ENCODE measurements at places on chromosomes 4 and X.

GRCh38 chr4:61605984-61606383 lies 405.9 kb downstream of the ADGRL3 start:
- DNase-seq = no peak

DNA sequence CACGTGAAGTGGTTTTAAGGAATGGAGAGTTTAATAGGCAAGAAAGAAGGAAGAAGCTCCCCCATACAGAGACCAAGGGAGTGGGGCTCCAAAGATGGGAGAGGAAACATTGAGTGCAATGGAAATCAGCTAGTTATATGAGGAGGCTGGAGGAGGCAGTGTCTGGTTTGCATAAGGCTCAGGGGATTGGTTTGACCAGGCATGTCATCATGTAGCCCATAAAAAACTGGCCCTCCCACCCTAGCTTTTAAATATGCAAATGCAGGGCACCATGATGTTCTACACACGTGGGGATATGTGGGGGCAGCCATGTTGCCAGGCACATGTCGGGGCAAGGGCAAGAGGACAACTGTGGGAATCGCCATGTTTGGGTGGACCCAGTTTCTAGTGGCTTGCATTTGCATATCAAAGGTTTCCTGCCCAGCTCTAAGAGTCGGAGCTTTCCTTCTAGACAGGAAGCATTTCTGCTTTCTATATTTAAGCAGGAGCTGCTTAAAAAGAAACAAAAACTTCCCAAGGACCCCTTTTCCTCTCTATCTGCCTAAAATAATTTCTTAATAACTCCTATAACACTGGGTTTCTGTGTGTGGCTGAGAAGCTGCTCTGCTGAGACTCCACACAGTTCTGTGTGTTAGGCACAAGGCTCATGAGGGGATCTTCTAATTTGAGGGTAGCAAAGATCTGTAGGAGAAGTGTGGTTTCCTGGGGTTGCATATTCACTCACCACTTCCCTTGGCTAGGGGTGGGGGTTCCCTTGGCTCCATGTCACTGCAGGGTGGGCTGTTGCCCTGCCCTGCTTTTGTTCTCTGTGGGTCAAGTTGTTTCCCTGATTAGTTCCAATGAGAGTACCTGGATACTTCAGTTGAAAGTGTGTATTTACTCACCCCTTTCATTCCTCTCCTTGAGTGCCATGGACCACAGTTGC lies 113.5 kb downstream of the VSIG4 start:
- DNase-seq = no peak

- peak; percentile 71 for DNase-seq
Observed at GRCh38 chr4:10457255-10457801, at the start of gene ZNF518B. Gene ZNF518B (minus strand): TSS chr4:10457426. CDS start chr4:10446328, 11,098 bp downstream.

DNA sequence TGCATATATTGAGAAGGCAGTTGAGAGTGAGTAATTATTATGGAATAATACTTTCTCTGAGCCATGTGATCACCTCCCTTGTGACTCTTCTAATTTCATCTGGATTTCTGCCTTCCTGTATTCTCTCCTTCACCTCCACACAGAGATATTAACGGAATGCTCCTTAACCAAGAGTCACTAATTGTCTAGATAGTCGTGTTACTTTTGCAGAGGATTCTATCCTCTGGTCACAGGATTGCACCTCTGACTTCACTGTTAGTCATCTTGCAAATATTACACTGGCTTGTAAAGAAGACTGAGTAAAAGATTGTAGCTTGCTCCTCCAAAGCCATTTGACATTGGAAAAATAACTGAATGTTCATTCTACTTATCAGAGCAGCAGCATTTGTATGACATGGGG lies 160.9 kb downstream of the SH2D1A start:
- peak; percentile 63 for DNase-seq

DNA sequence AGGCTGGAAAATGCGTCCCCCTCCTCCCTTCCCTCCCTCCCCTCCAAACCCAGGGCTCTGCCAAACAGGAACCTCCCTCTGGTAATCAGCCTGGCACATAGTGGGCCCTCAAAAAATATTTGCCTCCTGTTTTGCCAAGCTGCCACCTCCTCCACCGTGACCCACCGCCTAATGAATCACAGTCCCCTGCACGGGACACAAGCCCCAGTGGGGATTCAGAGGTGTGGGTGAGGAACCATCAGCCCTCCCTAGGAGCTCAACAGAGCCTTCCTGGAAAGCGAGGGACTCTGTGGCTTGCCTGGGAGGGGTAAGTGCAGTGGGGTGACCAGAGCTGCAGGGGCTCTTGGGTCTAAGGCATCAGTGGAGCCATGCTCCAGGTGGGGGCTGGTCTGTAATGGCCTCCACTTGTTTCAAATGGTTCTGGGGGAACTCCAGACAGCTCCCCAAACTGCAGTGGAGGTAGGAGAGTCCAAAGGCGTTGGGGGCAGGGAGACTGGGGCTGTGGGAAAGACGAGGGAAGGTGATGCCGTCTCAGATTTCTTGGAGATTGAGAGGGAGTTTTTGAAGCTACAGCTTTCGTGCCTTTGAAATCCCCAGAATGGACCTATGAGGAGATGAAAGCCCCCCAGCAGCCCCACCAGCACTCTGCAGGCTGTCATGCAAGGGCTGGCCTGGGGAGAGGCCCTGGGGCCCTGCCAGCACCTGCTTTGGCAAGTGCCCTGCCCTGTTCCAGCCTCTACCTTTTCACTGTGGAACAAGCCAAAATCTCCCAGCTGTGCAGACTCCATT lies 1.0 kb upstream of the PPP2R2C start:
- DNase-seq = no peak

- peak; percentile 58 for DNase-seq
Observed at GRCh38 chrX:72394518-72395170, 88.9 kb upstream of the CITED1 start.

- no peak for DNase-seq
Observed at GRCh38 chrX:154064637-154065435, 32.7 kb downstream of the MECP2 start.

- no peak for DNase-seq
Observed at GRCh38 chrX:129450123-129450522, 73.2 kb downstream of the SMARCA1 start.

- DNase-seq = no peak
Observed at GRCh38 chrX:108833993-108834392, 97.6 kb upstream of the IRS4 start.

GRCh38 chrX:5936438-5936837 lies 292.2 kb downstream of the NLGN4X start:
- no peak for DNase-seq

DNA sequence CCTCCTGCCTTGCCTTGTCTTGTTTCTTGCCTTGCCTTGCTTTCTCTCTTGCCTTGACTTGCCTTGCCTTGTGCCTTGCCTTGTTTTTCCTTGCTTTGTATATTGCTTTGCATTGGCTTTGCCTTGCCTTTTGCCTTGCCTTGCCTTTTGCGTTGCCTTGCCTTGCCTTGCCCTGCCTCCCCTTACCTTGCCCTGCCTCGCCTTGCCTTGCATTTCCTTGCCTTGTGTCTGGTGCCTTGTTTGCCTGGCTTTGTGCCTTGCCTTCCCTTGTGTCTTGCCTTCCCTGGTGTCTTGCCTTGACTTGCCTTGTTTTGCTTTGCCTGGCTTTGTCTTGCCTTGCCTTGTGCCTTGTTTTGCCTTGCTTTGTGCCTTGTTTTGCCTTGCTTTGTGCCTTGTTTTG lies 89.7 kb downstream of the TAB3 start:
- DNase-seq = no peak

DNA sequence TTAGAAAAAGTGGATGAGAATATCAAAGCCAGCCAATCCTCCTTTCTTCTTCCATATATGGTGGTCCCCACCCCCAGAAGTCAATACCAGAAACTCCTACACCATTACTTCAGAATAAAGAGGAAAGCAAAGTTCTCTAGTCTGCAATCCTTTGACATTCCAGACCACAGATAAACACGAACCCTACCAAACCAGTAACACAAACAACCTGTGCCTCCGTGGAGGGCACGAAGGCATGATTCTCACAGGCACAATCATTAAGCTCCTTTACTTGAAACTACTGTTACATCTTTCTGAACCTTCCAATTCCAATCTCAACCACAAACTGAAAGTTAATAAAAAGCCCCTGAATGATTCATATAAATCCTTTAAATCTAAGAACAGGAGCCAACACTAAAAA lies 16.3 kb downstream of the MAML3 start:
- no peak for DNase-seq

- DNase-seq = peak; percentile 57
Observed at GRCh38 chr4:15197005-15197404, 194.7 kb downstream of the CPEB2 start.

GRCh38 chr4:4633431-4633830 lies 91.6 kb upstream of the STX18 start:
- DNase-seq = peak; percentile 27

- DNase-seq = no peak
Observed at GRCh38 chr4:2226261-2226660, 15.7 kb downstream of the HAUS3 start.

DNA sequence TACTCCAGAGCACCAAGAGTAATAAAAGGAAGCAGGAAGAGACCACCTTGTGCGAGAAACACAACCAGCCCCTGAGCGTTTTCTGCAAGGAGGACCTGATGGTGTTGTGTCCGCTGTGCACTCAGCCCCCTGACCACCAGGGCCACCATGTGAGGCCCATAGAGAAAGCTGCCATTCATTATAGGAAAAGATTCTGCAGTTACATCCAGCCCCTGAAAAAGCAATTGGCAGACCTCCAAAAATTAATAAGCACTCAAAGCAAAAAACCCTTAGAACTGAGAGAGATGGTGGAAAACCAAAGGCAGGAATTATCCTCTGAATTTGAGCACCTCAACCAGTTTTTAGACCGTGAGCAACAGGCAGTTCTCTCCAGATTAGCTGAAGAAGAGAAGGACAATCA lies 5.7 kb downstream of the TRIM75 start:
- no peak for DNase-seq

GRCh38 chrX:65607070-65607742 lies 60.2 kb upstream of the MSN start:
- DNase-seq = peak; percentile 55

GRCh38 chr4:26321373-26322221 lies 783 bp downstream of the RBPJ start:
- DNase-seq = peak; percentile 31

GRCh38 chrX:154600759-154601374 lies 15.9 kb downstream of the CTAG1A start:
- peak; percentile 35 for DNase-seq

- peak; percentile 12 for DNase-seq
Observed at GRCh38 chrX:139203651-139204570, 326.6 kb upstream of the F9 start.

Data from fibroblast of skin of back (primary cell).